Mucosa of gallbladder (tissue), 1 donor: ENCODE measurements at places on chromosomes 4 and X. TPM values are rescaled to one million over a fixed set of nuclear protein-coding genes. Genes with fewer than 3 reads are reported as not detected.

Gene FSTL5
- 0.03 TPM for total RNA-seq

Gene PAGE1
- not detected for total RNA-seq

Gene ADRA2C
- total RNA-seq: 6.4 TPM

Gene NAP1L2
- 4.4 TPM for total RNA-seq

Gene MAB21L2
- 2.0 TPM for total RNA-seq

Gene BEND2
- not detected for total RNA-seq

Gene RNF4
- total RNA-seq: 52.3 TPM

Gene DNAAF6
- total RNA-seq: not detected

Gene CENPE
- 2.2 TPM for total RNA-seq

Gene MYOZ2
- total RNA-seq: 0.32 TPM

Gene MAGED4B
- total RNA-seq: 47.9 TPM

Gene FANCB
- 0.92 TPM for total RNA-seq

Gene C4orf33
- 14.9 TPM for total RNA-seq

Gene GAGE13
- total RNA-seq: 0.63 TPM

Gene ERCC6L
- total RNA-seq: 0.23 TPM

Gene FAM200B
- 33.9 TPM for total RNA-seq

Gene KCNE5
- total RNA-seq: 0.49 TPM

Gene SASH3
- total RNA-seq: 13.6 TPM

Gene FAM149A
- total RNA-seq: 38.2 TPM

Gene PPP4R3C
- not detected for total RNA-seq

Gene TCEAL9
- total RNA-seq: 28.4 TPM

Gene HSD17B13
- total RNA-seq: 0.95 TPM

Gene HSFX1
- 0.98 TPM for total RNA-seq

Gene TLR10
- 0.98 TPM for total RNA-seq

Gene CLCN4
- 8.0 TPM for total RNA-seq

Gene SFRP2
- total RNA-seq: 34.0 TPM

Gene ARHGAP36
- 0.89 TPM for total RNA-seq

Gene H2BW2
- total RNA-seq: 0.17 TPM

Gene LEF1
- total RNA-seq: 5.2 TPM

Gene NUP62CL
- 3.2 TPM for total RNA-seq

Gene DLG3
- total RNA-seq: 59.9 TPM

Gene CDKL2
- 2.4 TPM for total RNA-seq

Gene LUZP4
- total RNA-seq: not detected

Gene FNIP2
- 63.0 TPM for total RNA-seq

Gene RTL5
- total RNA-seq: 6.8 TPM

Gene ADGRG4
- not detected for total RNA-seq

Gene DDIT4L
- 0.35 TPM for total RNA-seq

Gene GAGE2A
- total RNA-seq: not detected

Gene HELT
- not detected for total RNA-seq

Gene RIPPLY1
- not detected for total RNA-seq

Gene MAP3K15
- total RNA-seq: 0.12 TPM

Gene GK
- total RNA-seq: 29.1 TPM

Gene IQCM
- not detected for total RNA-seq

Gene TRIML2
- 0.26 TPM for total RNA-seq

Gene GPM6B
- 6.8 TPM for total RNA-seq

Gene ASB11
- not detected for total RNA-seq

Gene AKAP14
- total RNA-seq: not detected

Gene LRCH2
- total RNA-seq: 3.9 TPM

Gene F11
- total RNA-seq: 23.9 TPM

Gene DOCK11
- total RNA-seq: 16.3 TPM

Gene SLC4A4
- 225 TPM for total RNA-seq

Gene STBD1
- 16.3 TPM for total RNA-seq

Gene PLA2G12A
- total RNA-seq: 35.0 TPM

Gene SPANXA2
- total RNA-seq: not detected

Gene EMCN
- total RNA-seq: 13.9 TPM

Gene VCX
- total RNA-seq: not detected

Gene FRMD7
- 0.12 TPM for total RNA-seq

Gene CDX4
- total RNA-seq: not detected

Gene SAGE1
- total RNA-seq: not detected
